ENCODE measurements at places on chromosomes 1 and 21.
A peak's percentile ranks its signal among the peaks of the same experiment; 100 is the strongest.

DNA sequence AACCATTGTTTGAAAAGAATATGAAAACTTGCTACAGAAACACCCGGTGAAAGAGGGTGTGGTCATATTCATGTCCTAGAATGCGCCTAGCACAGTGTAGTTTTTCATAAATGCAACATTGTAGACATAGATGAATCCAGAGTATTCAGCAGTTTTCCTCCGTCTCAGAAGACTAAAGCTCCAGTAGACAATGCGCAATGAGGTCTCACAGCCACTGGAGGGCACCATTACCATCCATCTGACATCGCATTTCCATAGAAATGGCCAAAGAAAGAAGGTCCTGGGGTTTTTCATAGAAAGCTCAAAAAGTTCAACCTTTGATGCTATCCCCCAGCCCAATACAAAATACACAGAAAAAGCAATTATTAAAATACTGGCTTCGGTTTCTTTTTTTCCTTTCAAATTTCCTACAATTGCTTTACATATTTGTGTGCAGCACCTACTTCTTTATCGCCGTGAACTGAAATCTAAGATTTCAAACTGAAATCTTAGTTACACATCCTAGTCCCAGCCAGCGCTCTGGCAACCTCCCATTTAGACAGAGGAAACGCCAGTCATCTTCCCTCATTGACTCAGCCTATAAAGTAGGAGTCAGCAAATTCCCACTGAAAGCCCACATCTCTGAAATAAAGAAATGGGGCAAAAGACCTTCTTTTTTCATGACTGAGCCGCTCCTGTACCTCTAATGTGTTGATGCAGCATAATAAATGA lies 3.9 kb upstream of the CD58 start:
- peak; percentile 90 for DNase-seq

DNA sequence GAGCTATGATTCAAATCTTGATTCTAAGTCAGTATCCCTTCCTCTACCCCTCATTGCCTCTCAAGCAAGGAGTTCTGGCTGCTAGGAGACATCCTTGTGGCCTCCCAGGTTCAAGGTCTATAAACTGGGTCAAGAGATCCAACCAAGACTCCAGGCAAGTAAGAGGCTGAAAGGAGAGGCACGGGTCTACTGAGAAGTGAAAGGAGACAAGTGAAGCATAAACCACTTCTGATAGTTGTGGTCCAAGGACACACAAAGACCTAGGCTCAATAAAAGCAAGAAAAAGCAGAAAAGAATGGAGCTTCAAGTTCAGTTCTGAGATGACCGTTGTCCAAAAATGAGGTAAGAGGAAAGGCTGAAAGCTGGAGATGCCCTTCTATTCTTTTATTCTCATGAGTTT lies 17.8 kb upstream of the PPP2R5A start:
- no peak for DNase-seq

GRCh38 chr1:48659801-48660200 lies 116.9 kb downstream of the BEND5 start:
- DNase-seq = no peak

DNA sequence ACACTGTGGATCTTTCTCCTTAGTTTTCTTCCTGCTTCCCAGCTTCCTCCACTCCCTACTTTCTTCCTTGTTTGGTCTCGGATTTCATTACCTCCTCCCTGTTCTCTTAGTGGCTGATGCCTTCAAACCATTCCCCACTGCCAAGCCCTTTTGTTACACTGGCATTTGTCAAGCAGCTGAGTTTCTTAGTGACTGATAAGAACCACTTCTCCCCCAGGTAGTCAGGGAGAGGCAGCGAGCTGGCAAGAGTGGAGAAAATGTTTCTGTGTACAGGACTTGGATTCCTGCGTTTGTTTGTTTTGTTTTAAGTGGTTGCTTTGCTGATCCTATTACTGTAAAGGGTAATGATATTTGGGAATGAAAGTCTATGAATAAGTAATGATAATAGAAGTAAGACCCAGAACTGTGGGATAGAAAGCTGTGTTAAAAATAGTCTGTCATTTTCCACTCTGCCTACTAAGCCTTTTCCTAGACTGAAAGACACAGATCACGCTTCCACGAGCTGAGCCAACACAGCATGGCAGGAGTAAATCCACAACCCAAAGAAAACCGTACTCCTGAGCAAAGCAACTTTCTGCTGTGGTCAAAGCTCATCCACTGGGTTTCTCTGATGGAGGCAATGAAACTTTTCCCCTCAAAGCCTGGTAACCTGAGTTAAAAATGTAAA lies 10.1 kb upstream of the SERTAD4 start:
- DNase-seq = peak; percentile 65

DNA sequence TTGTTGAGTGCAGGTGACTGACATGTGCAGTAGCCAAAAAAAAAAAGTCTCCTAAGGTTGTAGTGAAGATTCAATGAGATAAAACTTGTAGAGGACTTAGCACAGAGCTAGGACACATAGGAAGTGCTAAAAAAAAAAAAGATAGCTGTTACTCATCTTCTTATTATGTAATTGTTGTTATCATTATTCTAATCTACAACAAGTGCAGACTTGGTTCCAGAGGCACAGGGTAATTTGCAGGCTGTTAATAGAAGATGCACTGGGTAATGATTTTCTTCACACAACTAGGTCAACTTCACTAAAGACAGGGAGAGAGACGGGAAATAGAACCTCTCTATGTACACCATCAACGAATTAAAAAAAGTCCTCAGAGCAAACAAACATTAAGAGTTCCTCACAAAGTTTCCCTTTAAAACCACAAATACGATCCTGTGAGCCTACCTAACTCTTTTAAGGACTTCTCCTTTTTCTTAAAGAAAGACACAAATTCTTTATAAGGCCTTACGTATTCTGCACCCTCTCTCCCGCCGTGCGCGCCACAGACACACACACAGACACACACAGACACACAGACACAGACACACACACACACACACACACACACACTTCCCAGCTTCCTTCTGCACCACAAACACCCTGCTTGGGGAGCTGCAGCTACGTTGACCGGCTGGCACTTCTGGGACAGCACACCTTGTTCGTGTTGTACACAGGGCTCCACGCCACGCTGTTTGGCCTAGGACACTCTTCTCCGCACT lies 49.8 kb upstream of the GADD45A start:
- DNase-seq = no peak

GRCh38 chr1:185108321-185108720 lies 48.4 kb downstream of the TRMT1L start:
- DNase-seq = peak; percentile 9

DNA sequence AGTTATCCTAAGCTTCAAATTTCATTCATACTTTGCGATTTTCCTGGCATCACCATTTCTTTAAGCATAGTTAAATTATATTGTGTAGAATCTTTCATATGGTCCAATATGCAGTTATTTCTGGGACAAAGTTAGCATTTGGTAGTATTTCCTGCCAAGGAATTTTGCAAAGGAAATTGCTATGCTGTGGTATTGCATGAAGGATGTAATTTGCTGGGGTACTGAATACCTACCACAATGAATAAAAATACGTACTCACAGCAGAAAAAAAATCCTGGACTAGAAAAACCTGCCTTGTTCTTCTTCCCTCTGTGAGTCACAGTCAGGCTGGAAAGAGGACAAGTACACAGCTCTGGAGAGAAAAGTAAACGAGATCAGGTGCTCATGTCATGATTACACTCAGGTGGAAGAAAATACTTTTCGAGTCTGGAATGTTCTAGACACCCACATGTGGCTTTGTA lies 241.2 kb downstream of the PTBP2 start:
- DNase-seq = peak; percentile 34

DNA sequence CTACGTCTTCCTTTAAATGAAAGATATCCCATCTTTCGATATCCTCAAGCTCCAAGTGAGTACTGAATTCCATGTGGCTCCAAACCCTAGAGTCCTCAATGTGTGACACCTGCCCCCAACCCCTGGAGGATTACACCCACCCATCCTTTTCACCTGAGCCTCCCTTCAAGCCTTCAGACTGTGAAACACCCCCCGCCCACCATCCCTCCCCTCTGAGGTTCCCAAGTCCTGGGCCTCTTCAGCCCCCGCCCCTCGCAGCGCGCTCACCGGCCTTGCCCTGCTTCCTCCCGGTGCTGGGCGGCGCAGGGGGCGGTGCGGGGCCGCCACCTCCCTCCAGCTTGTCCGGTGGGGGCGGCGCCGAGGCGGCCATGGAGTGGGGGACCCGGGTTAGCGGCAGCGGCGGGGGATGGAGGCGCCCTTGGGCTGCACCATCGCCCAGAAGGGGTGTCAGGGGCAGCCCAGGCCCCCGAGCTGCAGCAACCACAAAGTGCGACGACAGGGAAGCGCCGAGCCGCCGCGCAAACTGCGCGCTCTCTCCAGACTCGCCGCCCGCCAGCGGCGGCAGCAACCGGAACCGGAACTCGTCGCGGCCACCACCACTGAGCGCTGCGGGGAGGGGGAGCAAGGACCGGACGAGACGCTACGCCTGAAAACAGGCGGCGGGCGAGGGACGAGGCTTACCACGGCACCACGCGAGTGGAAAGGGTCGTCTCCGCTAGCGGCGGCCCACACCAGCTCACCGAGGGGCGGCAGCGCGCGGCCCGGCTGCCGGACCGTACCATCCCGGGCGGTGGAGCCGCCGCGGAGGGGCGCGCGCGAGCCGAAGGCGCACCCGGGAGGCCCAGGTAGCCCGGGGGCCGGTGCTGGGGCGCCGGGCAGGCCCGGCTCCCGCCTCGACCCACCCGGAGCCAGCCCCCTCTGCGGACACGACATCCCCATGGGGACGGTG lies at the start of gene PYGO2:
TSS of gene PYGO2 (minus strand) at position 576 of the 949 bp plus-strand sequence. CDS start at position 370, 206 bp downstream.
- DNase-seq = peak; percentile 94

DNA sequence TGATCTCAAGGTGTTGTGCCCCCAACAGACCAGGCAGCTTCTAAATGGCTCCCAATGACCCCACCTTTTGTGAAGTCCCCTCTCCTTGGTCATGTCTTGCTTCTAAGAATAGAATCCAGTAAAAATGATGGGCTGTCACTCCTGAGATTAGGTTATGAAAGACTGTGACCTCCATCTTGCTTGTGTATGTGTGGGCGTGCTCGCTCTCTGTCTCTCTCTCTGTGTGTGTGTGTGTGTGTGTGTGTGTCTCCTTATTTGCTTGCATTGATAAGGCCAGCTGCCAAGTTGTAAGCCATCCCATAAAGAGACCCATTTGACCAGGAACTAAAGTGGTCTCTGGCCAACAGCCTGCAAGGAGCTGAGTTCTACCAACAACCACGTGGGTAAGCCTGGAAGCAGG lies 22.9 kb upstream of the TMEM51 start:
- no peak for DNase-seq

DNA sequence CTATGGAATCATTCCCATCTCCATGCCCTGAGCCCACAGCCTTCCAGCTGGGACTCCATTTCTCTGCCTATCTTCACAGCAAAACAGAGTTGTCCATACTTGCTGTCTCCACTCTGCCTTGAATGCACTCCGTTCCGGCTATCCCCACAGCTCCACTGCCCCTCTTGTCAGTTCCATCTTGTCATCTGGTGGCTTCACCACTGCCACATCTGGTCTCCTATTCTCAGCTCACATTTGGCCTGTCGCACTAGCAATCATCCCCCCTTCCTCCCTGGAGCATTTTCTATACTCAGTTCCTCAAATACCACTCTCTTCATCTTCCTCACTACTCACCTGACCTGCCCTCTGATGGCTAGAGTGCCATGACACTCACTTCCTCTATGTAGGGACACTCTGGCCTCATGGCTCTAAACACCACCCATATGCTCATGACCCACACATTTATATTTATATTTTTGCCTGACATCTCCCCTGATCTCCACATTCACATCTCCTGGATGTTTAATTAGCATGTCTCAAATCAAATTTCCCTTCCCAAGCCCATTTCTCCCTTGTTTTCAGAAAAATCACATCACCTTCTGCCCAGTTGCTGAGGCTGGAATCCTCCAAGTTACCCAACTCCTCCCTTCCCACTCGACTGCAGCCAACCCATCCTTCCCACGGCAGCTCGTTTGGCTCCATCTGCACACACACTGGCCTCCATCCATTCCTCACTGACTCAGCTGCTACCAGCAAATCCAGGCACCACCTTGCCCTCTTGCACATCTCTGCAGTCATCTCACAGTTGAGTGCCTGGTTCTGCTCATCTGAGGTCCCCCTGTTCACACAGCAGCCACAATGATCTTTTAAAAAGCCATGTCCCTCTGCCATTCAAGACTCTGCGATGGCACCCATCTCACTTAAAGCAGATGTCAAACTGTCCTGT lies 6.1 kb downstream of the ZNF692 start:
- no peak for DNase-seq

GRCh38 chr1:235866205-235866912 lies at the start of gene LYST:
Gene LYST (minus strand): TSS chr1:235866906. CDS start chr1:235830417, 36,489 bp downstream.
- peak; percentile 49 for DNase-seq

GRCh38 chr1:54738244-54738643 lies 22.6 kb downstream of the TTC4 start:
- no peak for DNase-seq

DNA sequence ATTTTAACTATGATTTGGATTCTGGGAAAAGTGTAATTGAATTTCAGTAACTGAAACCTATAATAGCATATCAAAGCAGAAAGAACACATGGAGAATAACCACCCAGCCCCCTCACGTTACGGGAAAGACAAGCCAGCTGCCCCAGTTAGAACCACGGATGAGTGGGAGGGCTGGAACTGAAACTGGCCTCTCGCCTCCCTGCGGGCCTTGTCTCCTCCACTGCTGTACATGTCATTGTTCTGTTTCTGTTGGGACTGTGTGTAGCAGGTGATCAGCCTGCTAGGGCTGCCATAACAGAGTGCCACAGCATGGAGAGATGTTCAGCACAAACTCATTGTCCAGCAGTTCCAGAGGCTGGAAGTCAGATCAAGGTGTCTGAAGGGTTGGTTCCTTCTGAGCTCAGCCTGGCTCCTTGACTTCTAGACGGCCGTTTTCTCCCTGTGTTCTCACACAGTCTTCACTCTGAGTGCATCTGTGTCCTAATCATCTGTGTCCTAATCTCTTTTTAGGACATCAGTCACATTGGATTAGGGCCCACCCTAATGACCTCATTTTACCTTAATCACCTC lies 52.4 kb downstream of the MAP3K21 start:
- DNase-seq = no peak

- no peak for DNase-seq
Measured at GRCh38 chr1:172024516-172024915, 183.2 kb downstream of the DNM3 start.

DNA sequence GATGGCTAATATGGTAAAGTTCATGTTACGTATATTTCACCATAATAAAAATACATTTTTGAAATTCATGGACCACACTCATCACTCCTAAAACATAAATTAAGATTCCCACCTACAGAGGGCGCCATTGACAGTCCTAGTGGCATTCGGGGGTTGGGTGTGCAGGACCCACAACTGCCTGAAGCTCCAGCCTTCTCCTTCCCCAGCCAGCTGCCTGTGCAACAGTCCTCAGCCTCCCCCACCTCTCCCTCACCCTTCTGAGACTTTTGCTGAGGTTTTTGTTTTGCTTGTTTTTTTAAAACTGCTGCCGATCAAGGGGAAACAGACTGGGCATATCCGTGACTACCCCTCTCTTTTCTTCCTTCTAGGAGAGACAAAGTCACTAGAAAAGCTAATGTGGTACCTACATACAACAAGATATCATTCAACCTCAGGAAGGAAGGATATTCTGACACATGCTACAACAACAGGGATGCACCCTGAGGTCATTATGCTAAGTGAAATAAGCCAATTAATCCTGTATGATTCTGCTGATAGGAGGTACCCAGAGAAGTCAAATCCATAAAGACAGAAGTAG lies 9.2 kb upstream of the EVA1C start:
- DNase-seq = peak; percentile 87
